HTR-8/SVneo (cell line): ENCODE measurements at places on chromosomes 3 and 15.

GRCh38 chr15:70266412-70267121 lies 168.8 kb upstream of the TLE3 start:
- DNase-seq: no peak

DNA sequence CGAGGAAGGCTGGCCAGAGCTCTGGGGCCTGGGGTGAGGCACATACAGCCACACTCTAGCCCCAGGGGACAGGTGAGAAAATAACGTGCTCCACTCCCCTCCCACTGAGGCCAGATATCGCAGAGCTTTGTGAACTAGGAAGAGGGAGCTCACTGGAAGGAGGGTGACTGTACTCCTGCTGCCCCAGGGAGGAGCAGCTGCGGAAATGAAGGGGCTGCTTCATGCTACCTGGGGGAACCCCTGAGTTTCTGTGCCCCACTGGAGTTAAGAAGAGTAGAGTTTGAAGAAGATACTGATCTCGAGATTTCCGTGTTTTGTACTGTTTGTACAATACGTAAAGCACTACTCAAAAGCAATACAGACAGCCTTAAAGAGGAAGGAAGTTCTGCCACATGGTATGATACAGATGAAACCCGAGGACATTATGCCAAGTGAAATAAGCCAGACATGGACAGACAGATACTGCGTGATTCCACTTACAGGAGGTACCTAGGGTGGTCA lies 44.6 kb downstream of the CMTM6 start:
- DNase-seq: no peak

DNA sequence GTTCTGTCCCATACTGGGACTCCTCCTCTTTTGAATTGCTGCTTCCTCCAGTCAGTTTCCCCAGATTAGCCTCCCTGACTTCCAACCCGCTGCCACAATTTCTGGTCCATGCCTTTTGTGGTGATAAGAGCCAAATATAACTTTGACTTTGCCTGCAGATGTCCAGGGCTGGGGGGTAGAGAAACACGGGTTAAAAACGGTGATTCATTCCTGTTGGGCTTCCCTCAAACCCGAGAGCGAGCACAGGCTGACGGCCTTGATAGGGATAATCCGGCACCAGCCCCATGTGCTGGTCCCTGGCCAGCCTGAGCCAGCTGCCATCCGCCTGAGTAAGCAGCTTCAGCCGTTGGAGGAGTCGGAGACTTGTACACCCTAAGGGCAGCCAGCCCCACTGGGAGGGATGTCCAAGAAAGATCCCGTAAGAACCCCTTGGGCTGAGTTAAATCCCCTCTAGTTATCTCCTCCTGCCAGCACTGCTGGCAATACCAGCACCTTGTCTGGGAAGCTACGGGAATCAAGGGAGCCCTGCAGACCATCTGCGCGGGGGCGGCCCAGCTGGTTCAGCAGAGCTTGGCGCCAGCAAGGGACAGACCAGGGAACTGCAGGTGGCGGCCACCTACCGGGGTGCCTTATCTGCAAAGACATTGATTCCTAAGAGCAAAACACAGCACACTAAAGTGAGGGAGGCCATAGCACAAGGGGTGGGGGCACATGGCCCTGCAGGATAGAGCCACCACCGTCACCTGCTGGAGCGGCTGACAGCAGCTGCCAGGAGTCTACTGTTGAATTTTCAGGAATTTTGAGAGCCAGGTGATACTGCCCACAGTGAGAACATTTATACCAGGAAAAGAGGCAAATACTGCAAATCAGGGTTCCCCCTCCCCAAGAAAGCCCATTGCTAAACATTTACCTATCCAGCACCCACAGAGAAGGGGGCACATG lies 18.1 kb downstream of the CSPG4 start:
- peak; percentile 75 for DNase-seq

GRCh38 chr3:145817870-145818483 lies 343.0 kb downstream of the PLOD2 start:
- DNase-seq: no peak

DNA sequence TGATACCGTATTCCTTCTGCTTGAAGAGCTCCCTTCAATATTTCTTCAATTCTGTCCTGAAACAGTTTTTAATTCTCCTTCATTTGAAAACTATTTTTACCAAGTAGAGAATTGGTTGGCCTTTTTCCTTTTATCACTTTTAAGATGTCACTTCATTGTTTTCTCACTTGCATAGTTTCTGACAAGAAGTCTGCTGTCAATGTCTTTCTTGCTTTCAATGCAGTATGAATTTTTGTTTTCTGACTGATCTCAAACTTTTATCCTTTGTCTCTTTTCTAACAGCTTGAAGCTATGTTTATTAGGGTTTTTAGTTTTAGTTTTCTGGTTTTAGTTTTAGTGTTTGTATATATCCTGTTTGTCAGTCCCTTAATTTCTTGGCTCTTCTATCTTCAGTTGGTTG lies 364.8 kb upstream of the TPRG1 start:
- no peak for DNase-seq

GRCh38 chr3:141646760-141647561 lies 91.1 kb upstream of the RNF7 start:
- peak; percentile 64 for DNase-seq

DNA sequence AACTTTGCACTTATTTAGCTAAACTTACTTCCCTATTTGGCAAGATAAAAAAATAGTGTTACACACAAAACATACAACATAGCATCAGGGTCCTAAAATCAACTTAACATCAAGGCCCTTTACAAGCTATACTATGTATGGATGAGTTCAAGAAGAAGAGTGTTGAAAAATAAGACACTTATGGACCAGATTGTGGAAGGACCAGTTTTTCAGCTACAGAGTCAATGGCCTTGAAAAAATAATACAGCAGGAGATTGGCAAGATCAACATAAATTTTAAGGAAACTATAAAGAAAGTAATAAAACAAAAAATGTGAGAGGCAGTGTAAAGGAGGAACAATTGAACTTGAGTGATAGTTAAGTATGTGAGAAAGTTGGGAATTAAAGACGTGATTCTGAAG lies 66.3 kb upstream of the BBX start:
- DNase-seq: no peak

GRCh38 chr3:42640771-42641370 lies 12.6 kb upstream of the ZBTB47 start:
- no peak for DNase-seq

DNA sequence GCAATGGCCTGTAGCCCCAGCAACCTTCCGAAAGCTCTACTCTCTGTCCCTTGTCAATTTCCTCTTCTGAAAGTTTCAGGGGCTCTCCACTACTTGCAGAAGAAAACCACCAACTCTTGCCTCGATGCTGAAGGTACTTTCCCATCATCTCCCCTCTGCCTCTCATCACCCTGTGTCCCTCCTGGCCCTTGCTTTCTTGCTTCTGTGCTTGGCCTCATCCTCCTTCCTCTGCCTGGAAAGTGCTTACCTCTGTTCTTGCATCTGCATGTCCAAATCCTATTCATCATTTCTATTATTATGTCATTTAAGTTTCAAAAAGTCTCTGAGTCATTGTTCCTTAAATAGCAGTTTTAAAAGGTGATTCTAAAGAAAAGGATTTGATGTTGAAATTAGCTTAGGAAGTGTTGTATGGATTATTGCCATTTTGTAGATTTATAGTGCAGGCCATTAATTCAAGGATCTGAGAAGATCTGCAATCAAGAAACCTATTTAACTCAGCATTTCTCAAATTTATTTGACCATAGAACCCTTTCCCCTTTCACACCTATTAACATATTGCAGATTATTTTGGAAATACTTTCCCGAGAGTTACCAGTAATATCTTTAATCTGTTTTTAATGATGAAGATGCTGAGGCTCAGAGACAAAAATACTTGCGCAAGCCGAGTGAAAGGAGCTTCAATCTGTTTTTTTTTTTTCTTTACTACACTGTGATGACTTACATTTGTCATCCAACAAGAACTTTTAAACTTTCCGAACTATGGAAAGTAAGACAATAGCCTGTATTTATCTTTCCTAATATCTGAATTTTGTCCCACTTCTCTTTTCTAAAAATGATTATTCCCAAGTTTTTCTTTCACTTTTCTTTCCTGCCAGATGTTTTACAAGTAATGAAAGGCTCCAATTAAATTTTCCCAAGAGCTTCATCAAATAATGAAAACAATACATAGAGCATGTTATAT lies 22.3 kb upstream of the CFAP161 start:
- no peak for DNase-seq

- DNase-seq: no peak
Observed at GRCh38 chr15:36805278-36805677, 225.9 kb downstream of the CDIN1 start.

GRCh38 chr3:192841428-192841827 lies 76.2 kb downstream of the MB21D2 start:
- DNase-seq: no peak

DNA sequence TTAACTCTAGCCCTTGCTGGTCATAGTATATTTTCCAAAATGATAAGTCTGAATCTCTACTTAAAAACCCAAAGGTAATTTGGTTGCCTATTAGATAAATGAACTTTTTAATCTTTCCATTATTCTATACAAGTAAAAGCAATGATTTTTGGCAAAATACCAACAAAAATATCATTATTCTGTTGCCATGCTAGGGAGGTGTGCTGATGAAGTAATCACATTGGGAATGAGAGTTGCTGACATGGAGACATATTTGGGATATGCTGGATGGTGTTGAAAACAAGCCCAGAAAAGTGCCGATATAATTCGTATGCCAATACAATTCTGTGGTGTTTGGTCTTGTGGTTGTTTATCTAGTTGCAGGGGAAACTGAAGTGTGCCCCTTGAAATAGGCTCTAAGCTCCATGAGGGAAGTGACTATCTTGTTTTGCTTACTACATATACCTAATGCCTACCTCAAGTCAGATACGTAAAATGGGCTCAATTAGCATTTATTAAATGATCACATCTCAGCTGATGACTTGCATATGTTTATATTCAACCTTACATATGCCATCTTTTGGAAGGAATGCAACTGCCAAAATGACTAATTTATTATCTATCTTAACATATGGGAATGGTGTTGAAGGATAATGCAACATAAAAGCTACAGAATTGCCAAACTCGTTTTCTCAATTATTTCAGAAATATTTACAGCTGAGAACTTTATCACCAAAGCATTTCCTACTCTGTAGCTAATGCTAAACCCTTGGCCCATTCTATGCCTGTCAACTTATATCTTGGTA lies 5.8 kb downstream of the TOPBP1 start:
- no peak for DNase-seq

GRCh38 chr3:124413989-124414598 lies 316.2 kb upstream of the UMPS start:
- DNase-seq: no peak

GRCh38 chr3:64518496-64518895 lies 169.3 kb downstream of the ADAMTS9 start:
- DNase-seq: no peak

- DNase-seq: no peak
Observed at GRCh38 chr3:126867863-126868200, 115.1 kb upstream of the PLXNA1 start.

- no peak for DNase-seq
Observed at GRCh38 chr15:90412356-90413194, 24.5 kb downstream of the IQGAP1 start.

- no peak for DNase-seq
Observed at GRCh38 chr3:10845001-10845761, 29.2 kb downstream of the SLC6A11 start.

DNA sequence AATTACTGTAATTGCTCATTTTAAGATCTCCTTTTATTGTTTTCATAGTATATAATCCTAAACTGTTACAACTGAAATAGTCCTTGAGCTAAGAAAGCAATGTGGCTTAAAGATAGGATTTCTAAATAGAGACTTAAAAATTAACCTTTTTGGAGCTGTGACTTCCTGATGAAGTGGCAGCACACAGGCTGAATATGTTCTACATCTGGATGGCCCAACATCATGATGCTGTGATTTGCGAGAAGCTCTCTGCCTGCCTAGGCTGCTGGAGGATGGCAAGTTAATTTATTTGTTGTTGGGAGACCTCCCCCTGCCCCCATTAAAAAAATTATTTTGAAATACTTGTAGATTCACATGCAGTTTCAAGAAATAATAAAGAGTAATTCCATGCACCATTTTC lies 134.5 kb downstream of the IGF1R start:
- DNase-seq: no peak

GRCh38 chr3:42672515-42672914 lies 12.8 kb upstream of the KLHL40 start:
- no peak for DNase-seq

- no peak for DNase-seq
Observed at GRCh38 chr15:79418693-79419279, 13.3 kb upstream of the MINAR1 start.

GRCh38 chr15:92796161-92796611 lies 103.9 kb upstream of the CHD2 start:
- DNase-seq: no peak

- peak; percentile 70 for DNase-seq
Observed at GRCh38 chr15:82530606-82531379, 9.5 kb downstream of the RPS17 start.

DNA sequence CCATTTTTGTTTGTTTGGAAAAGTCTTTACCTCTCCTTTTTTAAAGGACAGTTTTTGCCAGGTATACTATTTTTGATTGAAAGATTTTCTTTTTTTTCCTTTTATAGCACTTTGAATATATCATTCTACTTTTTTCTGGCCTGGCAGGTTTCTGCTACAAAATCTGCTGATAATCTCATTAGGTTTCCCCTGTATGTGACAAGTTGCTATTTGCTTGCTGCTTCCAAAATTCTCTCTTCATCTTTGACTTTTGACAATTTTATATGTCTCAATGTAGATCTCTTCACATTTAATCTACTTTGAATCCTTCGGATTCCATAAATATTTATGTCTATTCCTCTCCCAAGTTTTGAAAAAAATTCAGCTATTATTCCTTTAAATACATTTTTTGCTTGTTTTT lies 838.5 kb downstream of the IGSF11 start:
- no peak for DNase-seq

DNA sequence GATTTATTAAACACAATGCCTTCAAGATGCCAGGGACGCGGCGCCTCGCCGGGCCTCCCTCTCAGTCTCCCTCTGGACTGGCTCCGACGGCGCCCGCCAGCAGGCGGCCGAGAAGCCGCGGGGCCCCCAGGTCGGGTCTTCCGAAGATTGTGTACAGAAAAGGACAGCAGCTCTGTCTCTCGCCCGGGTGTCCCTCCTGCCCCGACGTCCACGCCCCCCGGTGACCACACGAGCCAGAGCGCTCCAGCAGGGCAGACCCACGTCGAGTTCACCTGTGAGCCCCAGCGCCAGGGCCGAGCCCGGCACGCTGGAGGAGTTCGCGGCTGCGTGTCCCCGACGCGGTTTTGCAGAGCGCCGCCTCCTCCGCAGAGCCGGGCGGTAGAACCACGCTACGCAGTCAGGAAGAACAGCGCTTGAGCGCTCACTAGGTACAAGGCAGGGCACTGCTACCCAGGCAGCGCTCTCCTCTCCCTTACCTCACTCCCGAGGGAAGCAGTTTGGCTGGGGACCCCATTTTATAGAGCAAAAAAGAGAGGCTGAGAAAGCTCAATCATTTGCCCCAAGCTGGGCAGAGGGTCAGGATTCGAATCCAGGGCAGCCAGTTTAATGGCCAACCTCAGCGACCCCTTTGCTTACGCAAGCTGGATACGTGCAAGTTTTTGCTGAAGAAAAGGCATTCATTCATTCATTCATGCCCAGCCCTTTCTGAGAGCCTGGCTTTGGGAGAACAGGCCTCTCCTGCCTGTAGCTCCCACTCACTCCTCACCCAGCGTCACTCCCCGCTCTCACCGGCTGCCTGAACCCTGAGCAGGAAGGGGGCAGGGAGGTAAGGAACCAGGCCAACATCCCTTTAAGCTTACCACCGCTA lies 3.0 kb upstream of the TLE3 start:
- no peak for DNase-seq

GRCh38 chr15:64949383-64950186 lies 37.9 kb downstream of the ANKDD1A start:
- no peak for DNase-seq
